ENCODE measurements at places on chromosomes 6 and 20. TPM values are rescaled to one million over a fixed set of nuclear protein-coding genes. Genes with fewer than 3 reads are reported as not detected.
A peak's percentile ranks its signal among the peaks of the same experiment; 100 is the strongest.

DNA sequence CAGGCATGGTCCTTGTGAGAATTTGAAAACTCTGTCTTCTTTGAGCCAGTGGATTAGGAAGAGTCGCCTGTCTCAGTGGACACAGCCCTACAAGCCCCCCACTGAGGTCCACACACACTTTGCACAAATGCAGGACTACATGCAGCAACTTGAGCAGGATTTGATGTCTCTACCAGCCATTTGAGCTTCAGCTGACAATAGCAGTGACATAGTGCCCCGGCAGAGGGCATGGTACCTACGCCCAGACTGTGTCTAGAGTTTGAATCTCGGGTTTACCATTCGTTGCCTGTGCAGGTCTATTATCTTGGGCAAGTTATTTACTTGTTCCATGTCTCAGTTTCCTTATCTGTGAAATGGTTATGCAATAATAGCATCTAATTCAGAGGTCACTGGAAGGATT, 580.1 kb downstream of the TFAP2B start:
- DNase-seq = no peak

Gene MMP24
- total RNA-seq = not detected

Gene MOG
- not detected for total RNA-seq

GRCh38 chr6:56854086-56854485, 100.8 kb upstream of the BEND6 start:
- no peak for DNase-seq

- no peak for DNase-seq
Observed at GRCh38 chr20:58071298-58071697, 157.2 kb downstream of the ANKRD60 start.

- no peak for DNase-seq
Observed at GRCh38 chr6:41732591-41733359, 2.6 kb downstream of the TFEB start.

Gene SYCP2L
- total RNA-seq = 12.2 TPM

GRCh38 chr20:57573894-57574293, 13.0 kb downstream of the PCK1 start:
- DNase-seq = no peak

GRCh38 chr6:13795041-13795750, 19.2 kb downstream of the MCUR1 start:
- DNase-seq = peak; percentile 69

DNA sequence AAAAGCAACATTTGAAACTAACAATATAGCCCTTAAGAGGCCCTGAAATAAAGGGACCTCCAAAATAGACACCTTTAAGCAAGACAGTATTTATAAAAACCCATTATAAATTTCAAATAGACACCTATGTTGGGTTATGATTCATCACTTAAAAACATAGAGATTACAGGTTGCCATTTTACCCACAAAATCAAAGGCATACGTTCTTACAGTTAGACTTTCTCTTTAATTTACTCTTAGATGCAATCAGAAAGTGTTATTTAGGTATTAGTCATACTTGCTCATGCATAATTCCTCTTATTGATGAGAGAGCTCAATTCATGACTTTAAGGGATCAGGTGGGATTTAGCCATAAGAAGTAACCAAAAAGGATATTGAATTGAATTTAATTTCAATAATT, 51.5 kb upstream of the TMEM200A start:
- no peak for DNase-seq

GRCh38 chr6:4707011-4707410, 69.2 kb upstream of the CDYL start:
- no peak for DNase-seq

- no peak for DNase-seq
Observed at GRCh38 chr20:5401277-5401875, 84.6 kb upstream of the PROKR2 start.

GRCh38 chr6:110514818-110515217, 38.4 kb upstream of the SLC22A16 start:
- no peak for DNase-seq

DNA sequence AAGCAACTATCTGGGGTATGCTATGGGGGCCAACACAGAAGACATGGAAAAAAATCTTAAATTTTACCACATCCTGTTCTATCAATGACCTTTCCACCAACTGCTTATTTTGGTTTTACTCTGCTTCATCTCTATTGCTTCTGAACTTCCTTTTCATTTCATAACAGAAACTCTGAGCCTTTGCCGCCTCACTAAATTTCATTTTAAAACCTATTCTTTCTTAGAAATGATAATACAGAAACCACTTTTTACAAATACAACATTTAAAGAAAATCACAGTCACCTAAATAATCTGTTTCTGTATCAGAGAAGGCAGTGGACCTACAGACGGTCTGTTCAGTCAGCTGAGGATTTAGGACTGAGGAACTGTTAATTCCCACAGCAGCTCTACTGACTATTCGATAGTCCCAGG, 117.5 kb downstream of the KCNQ5 start:
- DNase-seq = no peak

- no peak for DNase-seq
Observed at GRCh38 chr6:70150521-70150920, 152.4 kb downstream of the COL9A1 start.

DNA sequence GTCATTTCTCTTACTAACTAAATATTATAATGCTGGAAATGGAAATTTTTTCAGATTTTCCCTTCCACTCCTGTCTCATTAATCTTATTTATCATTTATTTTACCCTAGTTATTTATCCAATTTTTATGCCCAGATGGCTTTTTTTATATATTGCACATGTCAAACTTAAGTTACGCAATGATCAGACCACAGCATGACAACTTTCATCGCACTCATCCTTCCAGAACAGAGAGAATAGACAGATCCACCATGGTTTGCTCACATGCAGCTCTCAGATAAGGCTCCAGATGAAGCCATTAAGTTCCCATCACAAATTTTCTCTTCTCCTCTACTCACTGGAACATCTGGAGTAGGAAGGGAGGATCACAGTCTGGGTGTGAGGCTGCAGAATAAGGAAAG, 48.7 kb downstream of the MAP7 start:
- no peak for DNase-seq

DNA sequence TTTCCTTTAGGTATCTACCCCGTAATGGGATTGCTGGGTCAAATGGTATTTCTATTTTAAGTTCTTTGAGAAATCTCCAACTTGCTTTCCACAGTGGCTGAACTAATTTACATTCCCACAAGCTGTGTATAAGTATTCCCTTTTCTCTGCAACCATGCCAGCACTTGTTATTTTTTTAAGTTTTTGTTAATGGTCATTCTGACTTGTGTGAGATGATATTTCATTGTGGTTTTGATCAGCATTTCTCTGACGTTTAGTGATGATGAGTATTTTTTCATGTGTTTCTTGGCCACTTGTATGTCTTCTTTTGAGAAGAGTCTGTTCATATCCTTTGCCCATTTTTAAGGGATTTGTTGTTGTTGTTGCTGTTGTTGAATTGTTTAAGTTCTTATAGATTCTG, 871.1 kb downstream of the KIF16B start:
- DNase-seq = no peak

GRCh38 chr6:13425943-13426931, 61.2 kb downstream of the GFOD1 start:
- no peak for DNase-seq

Gene SEL1L2
- not detected for total RNA-seq

Gene GRM1
- not detected for total RNA-seq

Gene CCM2L
- not detected for total RNA-seq

Gene LSM14B
- 24.6 TPM for total RNA-seq

Gene C6orf15
- not detected for total RNA-seq

Gene HSPA12B
- total RNA-seq = not detected

GRCh38 chr6:101386982-101387381, 6.5 kb upstream of the GRIK2 start:
- no peak for DNase-seq

Gene MTFR2
- 6.0 TPM for total RNA-seq
